ENCODE measurements at places on chromosomes 16 and 17. TPM values are rescaled to one million over a fixed set of nuclear protein-coding genes. Genes with fewer than 3 reads are reported as not detected.

- DNase-seq: peak; percentile 64
- H3K4me1 ChIP-seq: peaks cover 51% of the 10 kb centered on the region
- H3K4me3 ChIP-seq: peak overlapping the region; percentile 99
- peak overlapping the region; percentile 93 for H3K27ac ChIP-seq
- H3K27me3 ChIP-seq: no peaks in the 10 kb centered on the region
- peaks cover 37% of the 10 kb centered on the region for H3K36me3 ChIP-seq
These were observed 1.5 kb downstream of the HAPSTR1 start for GRCh38 chr16:9092978-9093344.

CETP gene
- not detected for total RNA-seq

- DNase-seq: no peak
- H3K27ac ChIP-seq: no peak overlapping the region
- H3K4me3 ChIP-seq: no peak overlapping the region
- peaks cover 12% of the 10 kb centered on the region for H3K27me3 ChIP-seq
These were observed 129.0 kb downstream of the CDH13 start for GRCh38 chr16:82755570-82756282.

- H3K4me3 ChIP-seq: peak overlapping the region; percentile 98
- H3K27ac ChIP-seq: peak overlapping the region; percentile 90
- DNase-seq: no peak
- H3K27me3 ChIP-seq: no peaks in the 10 kb centered on the region
- no peaks in the 10 kb centered on the region for H3K36me3 ChIP-seq
- H3K4me1 ChIP-seq: peaks cover 31% of the 10 kb centered on the region
These were observed 740 bp upstream of the ATP6V0D1 start for GRCh38 chr16:67481561-67482232.

TMEM100 gene
- total RNA-seq: not detected

- peaks cover 10% of the 10 kb centered on the region for H3K4me1 ChIP-seq
- peaks cover 7% of the 10 kb centered on the region for H3K27me3 ChIP-seq
- peak; percentile 20 for DNase-seq
- no peak overlapping the region for H3K4me3 ChIP-seq
- no peak overlapping the region for H3K27ac ChIP-seq
These were observed 46.1 kb upstream of the ACSF3 start for GRCh38 chr16:89047331-89048089.

GRCh38 chr16:19912455-19913339 lies 28.0 kb upstream of the GPRC5B start:
- DNase-seq: no peak
- no peak overlapping the region for H3K27ac ChIP-seq
- no peak overlapping the region for H3K4me3 ChIP-seq
- H3K36me3 ChIP-seq: no peaks in the 10 kb centered on the region
- peaks cover 20% of the 10 kb centered on the region for H3K27me3 ChIP-seq

SLC12A3 gene
- total RNA-seq: not detected

ZNF423 gene
- total RNA-seq: not detected

GRCh38 chr16:58850678-58851020 lies 116.5 kb upstream of the GOT2 start:
- no peaks in the 10 kb centered on the region for H3K36me3 ChIP-seq
- peaks cover 20% of the 10 kb centered on the region for H3K4me1 ChIP-seq
- no peak for DNase-seq
- no peak overlapping the region for H3K4me3 ChIP-seq

DNA sequence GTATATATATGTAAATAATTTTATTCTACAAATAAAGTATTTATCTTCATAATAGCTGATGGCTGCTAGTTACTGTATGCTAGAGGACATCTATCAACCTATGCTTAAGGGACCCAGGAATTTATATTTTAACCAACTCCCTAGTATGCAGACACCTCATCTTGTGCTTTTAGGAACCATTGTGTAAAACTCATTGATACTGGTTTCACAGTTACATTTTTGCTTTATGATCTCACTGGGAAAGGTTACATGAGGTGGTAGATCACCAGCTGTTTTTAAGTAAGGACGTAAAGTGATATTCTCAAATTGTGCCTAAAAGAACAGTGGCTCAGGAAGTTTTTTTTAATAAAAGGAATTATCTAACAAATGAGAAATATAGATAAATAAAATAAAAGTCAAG lies 56.4 kb downstream of the VMP1 start:
- DNase-seq: no peak
- peaks cover 26% of the 10 kb centered on the region for H3K4me1 ChIP-seq
- no peak overlapping the region for H3K4me3 ChIP-seq
- H3K27me3 ChIP-seq: no peaks in the 10 kb centered on the region
- peaks cover 14% of the 10 kb centered on the region for H3K36me3 ChIP-seq

- H3K36me3 ChIP-seq: peaks cover 12% of the 10 kb centered on the region
- H3K4me1 ChIP-seq: peaks cover 25% of the 10 kb centered on the region
- no peaks in the 10 kb centered on the region for H3K27me3 ChIP-seq
- no peak overlapping the region for H3K4me3 ChIP-seq
- DNase-seq: no peak
- no peak overlapping the region for H3K27ac ChIP-seq
These were observed 20.9 kb downstream of the NLRP1 start for GRCh38 chr17:5563456-5563855.

GRCh38 chr17:71941920-71942319 lies 178.9 kb upstream of the SOX9 start:
- H3K36me3 ChIP-seq: no peaks in the 10 kb centered on the region
- no peaks in the 10 kb centered on the region for H3K27me3 ChIP-seq
- no peak overlapping the region for H3K4me3 ChIP-seq
- H3K27ac ChIP-seq: no peak overlapping the region
- no peak for DNase-seq
- H3K4me1 ChIP-seq: no peaks in the 10 kb centered on the region

DNA sequence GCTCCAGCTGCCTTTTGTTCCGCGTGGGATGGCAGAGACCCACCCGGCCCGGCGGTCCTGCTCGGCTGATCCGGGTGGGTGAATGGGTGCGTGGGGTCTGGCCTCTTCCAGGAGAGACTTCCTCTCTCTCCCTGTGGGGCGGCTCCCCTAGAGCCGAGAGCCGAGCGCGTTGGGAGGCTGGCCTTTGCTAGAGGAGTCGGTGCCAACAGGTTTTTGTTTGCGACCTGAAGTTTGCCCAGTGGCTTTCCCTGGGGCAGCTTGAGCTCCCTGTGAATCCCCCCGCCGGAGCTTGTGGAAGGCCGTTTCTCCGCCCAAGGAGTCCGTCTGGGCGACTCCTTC lies 970 bp downstream of the EPN2 start:
- H3K27ac ChIP-seq: no peak overlapping the region
- no peaks in the 10 kb centered on the region for H3K36me3 ChIP-seq
- H3K4me1 ChIP-seq: peaks cover 9% of the 10 kb centered on the region
- peaks cover 6% of the 10 kb centered on the region for H3K27me3 ChIP-seq
- peak overlapping the region; percentile 78 for H3K4me3 ChIP-seq
